ENCODE measurements at places on chromosomes 6 and 20. TPM values are rescaled to one million over a fixed set of nuclear protein-coding genes. Genes with fewer than 3 reads are reported as not detected.
A peak's percentile ranks its signal among the peaks of the same experiment; 100 is the strongest.

The PNLDC1 gene
- 0.21 TPM for polyA plus RNA-seq

The UBE2C gene
- not detected for polyA plus RNA-seq

DNA sequence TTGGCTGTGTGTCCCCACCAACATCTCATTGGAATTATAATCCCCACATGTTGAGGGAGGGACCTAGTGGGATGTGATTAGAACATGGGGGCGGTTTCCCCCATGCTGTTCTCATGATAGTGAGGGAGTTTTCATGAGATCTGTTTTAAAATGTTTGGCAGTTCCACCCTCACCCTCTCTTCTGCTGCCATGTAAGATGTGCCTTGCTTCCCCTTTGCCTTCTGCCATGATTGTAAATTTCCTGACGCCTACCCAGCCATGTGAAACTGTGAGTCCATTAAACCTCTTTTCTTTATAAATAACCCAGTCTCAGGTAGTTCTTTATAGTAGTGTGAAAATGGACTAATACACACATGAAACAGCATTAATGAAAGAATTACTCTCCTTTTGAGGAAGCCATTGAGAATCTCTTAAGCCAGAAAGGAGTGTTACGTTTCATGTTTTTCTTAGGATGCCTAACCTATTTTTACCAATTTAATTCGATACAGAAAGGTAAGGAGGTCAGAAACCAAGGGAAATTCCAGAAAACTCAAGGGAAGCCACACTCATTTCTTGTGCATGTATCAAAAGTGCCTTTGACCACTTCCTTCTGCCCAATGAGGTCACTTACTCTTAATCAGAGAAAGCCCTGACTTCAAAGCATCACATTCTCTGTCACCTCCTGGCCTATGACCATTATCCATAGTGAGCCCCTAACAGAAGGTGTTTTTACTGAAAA lies 24.7 kb upstream of the HINT3 start:
- DNase-seq = peak; percentile 19

- no peak for DNase-seq
Measured at GRCh38 chr6:36576578-36576977, 17.6 kb upstream of the SRSF3 start.

GRCh38 chr6:33568826-33569570 lies 11.1 kb downstream of the BAK1 start:
- no peak for DNase-seq

DNA sequence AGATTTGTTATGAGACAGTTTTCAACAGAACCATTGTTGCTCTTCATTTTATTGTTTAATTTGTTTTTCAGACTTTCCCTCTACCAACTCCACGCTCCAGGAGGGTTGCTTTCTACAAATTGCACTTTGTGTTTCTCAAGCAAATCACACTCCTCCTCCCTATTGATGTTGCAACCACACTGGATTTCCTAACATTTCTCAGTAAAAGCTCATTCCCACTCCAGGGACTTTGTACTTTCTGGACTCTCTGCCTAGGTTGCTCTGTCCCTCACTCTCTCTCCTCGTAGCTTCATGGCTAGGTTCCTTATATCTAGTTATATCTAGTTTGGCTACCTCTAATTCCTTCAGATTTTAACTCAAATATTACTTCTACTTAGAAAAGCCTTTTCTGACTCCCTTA lies 20.3 kb downstream of the PGK2 start:
- DNase-seq = no peak

GRCh38 chr6:41643899-41644269 lies 5.6 kb downstream of the MDFI start:
- no peak for DNase-seq

GRCh38 chr6:158158123-158158522 lies 9.9 kb downstream of the SERAC1 start:
- no peak for DNase-seq
